Stomach (tissue), 19 donors: ENCODE measurements at places on chromosomes 11 and 22. TPM values are rescaled to one million over a fixed set of nuclear protein-coding genes. Genes with fewer than 3 reads are reported as not detected.

GRK3 gene
- 1.4 TPM for polyA plus RNA-seq

BIRC2 gene
- 24.6 TPM for polyA plus RNA-seq

- no peak for DNase-seq
Observed at GRCh38 chr22:50242406-50242949, 2.3 kb downstream of the TUBGCP6 start.

TRIM51 gene
- not detected for polyA plus RNA-seq

- no peak for DNase-seq
Observed at GRCh38 chr11:1037506-1038055, 1.1 kb upstream of the MUC6 start.

- DNase-seq: no peak
Observed at GRCh38 chr11:15202626-15203025, 87.9 kb downstream of the INSC start.

- DNase-seq: no peak
Observed at GRCh38 chr22:27148886-27149470, 491.6 kb downstream of the MIAT start.

EIF1AD gene
- polyA plus RNA-seq: 13.6 TPM

MYH9 gene
- polyA plus RNA-seq: 46.7 TPM

DNA sequence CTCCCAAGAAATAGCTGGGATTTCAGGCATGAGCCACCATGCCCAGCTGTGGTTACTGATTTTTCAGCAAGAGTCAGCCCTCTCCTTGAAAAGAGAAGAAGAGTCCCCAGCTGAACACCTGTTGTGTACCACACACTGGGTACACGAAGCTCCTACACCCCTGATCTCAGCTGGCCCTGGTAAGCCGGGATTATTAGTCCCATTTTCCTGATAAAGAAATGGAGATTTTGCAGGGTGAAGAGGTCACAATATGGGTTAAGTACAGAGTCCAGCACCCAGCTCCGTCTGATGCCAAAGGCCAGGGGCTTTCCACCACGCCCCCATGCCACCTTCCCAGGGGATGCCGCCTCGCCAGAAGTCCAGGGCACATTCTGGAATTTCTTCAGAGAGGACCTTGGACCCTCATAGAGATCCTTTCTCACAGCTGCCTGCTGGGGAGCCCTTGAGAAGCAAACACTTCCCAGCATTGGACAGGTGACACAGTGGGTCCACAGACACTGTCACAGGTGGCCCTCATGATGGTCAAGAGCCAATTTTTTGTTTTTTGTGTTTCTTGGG is 19.8 kb upstream of the HMOX1 start:
- no peak for DNase-seq

DNA sequence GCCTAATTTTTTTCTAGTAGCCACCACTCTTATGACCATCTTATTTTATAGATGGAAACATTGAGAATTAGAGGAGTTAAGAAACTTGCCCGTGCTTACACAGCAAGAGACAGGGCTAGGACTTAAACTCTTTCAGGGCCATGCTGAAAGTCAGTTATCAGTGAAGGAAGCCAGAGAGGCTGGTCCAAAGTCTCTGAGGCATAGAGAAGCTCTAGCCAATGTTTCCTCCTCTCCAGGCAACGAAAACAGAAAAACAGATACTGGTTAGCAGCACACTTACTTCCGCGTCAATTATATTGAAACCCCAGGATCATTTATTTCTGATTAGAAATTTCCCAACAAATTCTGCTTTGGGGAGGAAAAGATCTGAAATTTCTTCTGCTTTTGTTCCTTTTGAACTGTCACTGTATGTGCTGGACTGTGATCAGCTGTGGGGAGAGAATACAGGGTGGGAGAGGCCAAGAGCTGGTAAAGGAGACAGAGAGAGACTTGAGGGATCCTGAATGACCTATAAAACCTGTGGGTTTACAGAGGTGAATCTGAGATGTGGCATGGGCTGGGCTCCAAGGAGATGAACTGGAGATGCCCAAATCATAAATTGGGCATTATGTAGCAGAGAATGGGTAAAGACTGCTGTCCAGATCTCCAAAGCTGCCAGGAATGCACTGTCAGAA is 37.5 kb upstream of the CAPRIN1 start:
- DNase-seq: no peak

KDM4E gene
- not detected for polyA plus RNA-seq

DNA sequence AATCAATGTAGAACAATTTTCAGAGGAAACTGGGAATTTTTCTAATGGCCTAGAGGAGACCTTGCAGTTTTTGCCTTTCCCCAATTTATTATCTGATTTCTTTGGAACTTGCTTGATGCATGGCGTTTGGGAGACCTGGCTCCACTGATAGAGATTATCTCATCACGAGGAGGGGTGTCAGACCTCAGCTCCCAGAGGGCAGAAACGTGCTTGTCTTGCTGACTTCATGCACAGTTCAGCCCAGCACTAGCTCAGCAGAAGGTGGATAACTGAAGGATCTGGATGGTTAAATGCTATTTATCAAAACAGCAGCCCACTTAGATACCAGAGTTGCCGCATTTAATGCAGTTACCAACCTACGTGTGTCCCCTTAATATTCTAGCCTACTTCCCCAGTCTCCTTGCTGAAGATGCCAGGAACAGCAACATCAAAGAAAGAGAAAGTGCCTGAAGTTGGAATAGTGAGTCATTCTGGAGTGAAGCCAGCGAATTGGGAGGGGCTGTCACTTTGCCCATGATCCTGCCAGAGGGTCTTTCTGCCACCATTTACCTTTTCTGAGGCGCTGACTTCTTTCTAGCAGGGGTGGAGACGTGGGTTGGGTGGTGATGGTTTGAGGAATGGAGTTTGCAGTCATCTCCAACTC is 133.5 kb upstream of the CADM1 start:
- DNase-seq: no peak

OR56A1 gene
- polyA plus RNA-seq: not detected

GRCh38 chr11:134610116-134610910 is 198.3 kb upstream of the B3GAT1 start:
- no peak for DNase-seq

DNA sequence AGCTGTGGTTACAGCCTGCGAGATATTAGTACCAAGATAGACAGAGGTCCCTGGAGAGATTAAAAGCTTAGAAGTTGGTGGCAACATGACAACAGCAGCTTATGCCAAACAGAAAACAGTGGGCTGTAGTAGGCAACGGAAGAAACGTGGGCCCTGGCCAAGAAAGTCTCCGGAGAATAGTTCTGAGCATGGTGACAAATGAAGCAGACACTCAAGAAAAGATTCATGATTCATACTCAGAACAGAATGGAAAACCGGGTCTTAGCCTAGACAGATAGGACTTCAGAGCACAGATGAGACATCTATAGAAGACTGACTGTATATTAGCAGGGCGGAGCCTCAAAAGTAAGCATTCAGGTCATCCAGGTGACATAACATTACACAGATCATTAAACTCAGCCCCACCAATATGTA is 727.4 kb downstream of the ETS1 start:
- no peak for DNase-seq

- peak; percentile 67 for DNase-seq
Observed at GRCh38 chr22:30444632-30445437, 19.3 kb downstream of the MTFP1 start.

LYVE1 gene
- 14.4 TPM for polyA plus RNA-seq

VSIG10L2 gene
- not detected for polyA plus RNA-seq

ARHGAP1 gene
- polyA plus RNA-seq: 28.0 TPM

GRCh38 chr11:61830237-61831105 is 2.4 kb downstream of the FADS2 start:
- no peak for DNase-seq

DNA sequence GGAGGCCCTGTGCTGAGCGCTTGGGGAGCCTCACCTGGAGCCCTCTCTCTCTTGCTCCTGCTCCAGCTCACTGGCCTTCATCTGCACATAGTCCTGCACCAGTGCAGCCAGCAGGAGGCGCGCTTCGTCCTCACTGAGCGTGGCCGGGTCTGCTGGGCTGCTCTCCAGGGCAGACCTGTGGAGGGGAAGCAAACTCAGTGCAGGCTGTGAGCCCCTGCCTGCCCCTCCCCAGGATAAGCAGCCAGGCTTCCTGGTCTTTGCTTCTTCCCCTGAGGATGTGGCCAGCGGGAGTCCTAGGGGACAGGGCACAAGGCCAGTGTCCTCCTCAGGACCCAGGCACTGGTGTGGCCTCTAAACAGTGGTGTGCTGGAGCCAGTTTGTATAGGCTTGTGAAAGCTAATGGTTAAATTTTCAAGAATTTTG is 2.2 kb downstream of the CALCA start:
- DNase-seq: peak; percentile 62

WNT7B gene
- polyA plus RNA-seq: 2.0 TPM

HYOU1 gene
- polyA plus RNA-seq: 12.7 TPM

RAG1 gene
- 0.56 TPM for polyA plus RNA-seq

SLN gene
- polyA plus RNA-seq: 5.3 TPM

DNA sequence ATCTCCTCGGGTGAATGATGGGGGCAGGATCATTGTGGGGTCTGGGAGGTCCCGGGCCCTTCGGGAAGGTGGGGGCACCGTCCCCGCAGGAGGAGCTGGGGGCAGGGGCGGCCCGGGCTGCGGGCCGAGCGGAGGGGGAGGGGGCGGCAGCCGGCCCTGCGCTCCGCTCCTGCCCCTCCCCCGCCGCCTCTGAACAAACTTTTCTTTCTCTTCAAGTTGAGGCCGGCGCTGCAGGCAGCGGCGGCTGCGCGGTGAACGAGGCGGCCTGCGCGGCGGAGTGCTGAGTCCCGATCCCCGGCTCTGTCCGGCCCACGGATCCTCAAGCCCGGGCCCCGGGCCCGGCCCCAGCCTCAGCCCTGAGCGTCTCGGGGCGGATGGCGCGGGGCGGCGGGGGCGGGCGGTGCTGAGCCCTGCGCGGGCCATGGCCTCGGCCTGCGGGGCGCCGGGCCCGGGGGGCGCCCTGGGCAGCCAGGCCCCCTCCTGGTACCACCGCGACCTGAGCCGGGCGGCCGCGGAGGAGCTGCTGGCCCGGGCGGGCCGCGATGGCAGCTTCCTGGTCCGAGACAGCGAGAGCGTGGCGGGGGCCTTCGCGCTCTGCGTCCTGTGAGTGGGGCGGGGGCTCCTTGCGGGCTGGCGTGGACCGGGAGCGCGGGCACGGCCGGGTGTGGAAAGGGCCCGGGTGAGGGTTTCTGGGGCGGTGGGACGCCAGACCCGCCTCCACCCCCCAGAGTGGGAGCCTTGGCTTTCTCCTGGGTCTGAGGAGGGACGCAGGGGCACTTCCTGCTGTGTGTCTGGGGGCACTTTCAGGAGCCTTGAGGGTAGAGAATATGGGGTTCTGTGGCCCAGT is at the start of gene INPPL1:
INPPL1 (plus strand) TSS at position 204 of the 847 bp plus-strand sequence; CDS start at position 422, 218 bp downstream.
- DNase-seq: peak; percentile 58

- DNase-seq: peak; percentile 73
Observed at GRCh38 chr11:1778141-1778911, 14.6 kb upstream of the CTSD start.

- peak; percentile 60 for DNase-seq
Observed at GRCh38 chr11:26901162-26901561, 92.8 kb upstream of the FIBIN start.

ADORA2A gene
- polyA plus RNA-seq: 2.9 TPM

DNA sequence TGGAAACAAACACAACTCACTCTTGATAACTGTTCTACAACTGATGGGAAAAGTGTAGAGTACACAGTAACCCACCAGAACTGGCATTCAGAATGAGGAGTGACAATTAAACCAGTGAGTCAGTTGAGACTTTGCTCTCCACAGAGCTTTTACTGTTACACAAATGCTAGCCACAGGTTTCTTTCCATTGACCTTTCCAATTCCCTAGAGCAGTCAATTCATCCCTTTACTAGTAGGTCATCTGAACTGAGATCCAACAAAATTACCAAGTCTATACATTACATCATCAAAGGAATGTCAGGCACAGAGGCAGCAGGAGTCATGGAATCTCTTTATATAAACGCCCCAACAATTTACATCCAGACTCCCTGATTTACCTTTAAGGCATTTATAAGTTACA is 65.9 kb downstream of the PHF21A start:
- DNase-seq: no peak

OR4D5 gene
- not detected for polyA plus RNA-seq

- peak; percentile 79 for DNase-seq
Observed at GRCh38 chr22:37701141-37701786, 4.4 kb downstream of the TRIOBP start.

DNA sequence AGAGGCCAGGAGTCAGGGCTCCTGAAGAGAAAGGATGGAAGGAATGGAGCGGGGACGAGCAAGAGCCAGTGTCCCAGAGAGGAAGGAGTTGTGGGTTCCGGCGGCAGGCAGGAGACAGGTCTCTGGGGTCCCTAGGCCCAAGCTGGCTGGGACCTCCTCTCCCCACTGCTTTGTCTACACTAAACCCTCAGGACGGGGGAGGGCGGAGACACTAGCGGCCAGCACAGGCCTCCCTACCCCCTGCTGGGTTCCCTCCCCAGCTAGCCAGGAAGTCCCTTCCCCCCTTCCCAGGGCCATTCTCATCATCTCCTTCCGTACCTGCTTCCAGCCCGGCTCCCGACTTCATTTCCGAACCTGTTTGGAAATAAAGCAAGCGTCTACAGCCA is 79.5 kb downstream of the ST3GAL4 start:
- no peak for DNase-seq

GRCh38 chr22:48698618-48699017 is 1129.1 kb downstream of the BRD1 start:
- no peak for DNase-seq

GRCh38 chr11:36510594-36510942 is 496 bp upstream of the TRAF6 start:
- DNase-seq: no peak

DNA sequence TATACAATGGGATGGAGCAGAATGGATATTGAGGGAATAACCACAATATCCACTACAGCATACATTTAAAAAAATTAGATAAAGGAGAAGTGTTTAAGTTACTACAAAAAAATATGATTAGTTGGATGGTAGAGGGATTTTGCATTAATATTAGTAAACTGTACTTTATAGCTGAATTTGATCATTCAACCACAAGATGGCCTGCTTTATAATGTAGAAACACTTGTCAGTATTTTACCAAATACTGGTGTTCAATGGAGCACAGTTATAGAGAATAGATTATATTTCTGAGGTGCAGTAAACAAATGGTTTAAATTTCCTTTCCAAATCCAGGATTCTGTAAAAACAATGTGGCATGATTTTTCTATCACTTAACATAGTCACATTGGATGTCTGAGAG is 818.8 kb upstream of the CHORDC1 start:
- DNase-seq: no peak

- no peak for DNase-seq
Observed at GRCh38 chr11:44854741-44855492, 95.8 kb downstream of the TP53I11 start.
